ENCODE measurements at places on chromosomes 6 and 20. TPM values are rescaled to one million over a fixed set of nuclear protein-coding genes. Genes with fewer than 3 reads are reported as not detected.

GRCh38 chr20:58892141-58892931 lies 39.8 kb downstream of the GNAS start:
- no peaks in the 10 kb centered on the region for H3K27me3 ChIP-seq
- H3K27ac ChIP-seq, result peak overlapping the region; percentile 96
- peak; percentile 82 for DNase-seq
- peak overlapping the region; percentile 83 for H3K4me3 ChIP-seq
- H3K36me3 ChIP-seq, result no peaks in the 10 kb centered on the region
- H3K4me1 ChIP-seq, result peaks cover 7% of the 10 kb centered on the region

HDGFL1 gene
- not detected for total RNA-seq

GRCh38 chr20:8318965-8319625 lies 187.0 kb downstream of the PLCB1 start:
- no peaks in the 10 kb centered on the region for H3K36me3 ChIP-seq
- H3K27me3 ChIP-seq, result no peaks in the 10 kb centered on the region
- H3K4me3 ChIP-seq, result no peak overlapping the region
- no peaks in the 10 kb centered on the region for H3K4me1 ChIP-seq
- no peak overlapping the region for H3K27ac ChIP-seq

DNA sequence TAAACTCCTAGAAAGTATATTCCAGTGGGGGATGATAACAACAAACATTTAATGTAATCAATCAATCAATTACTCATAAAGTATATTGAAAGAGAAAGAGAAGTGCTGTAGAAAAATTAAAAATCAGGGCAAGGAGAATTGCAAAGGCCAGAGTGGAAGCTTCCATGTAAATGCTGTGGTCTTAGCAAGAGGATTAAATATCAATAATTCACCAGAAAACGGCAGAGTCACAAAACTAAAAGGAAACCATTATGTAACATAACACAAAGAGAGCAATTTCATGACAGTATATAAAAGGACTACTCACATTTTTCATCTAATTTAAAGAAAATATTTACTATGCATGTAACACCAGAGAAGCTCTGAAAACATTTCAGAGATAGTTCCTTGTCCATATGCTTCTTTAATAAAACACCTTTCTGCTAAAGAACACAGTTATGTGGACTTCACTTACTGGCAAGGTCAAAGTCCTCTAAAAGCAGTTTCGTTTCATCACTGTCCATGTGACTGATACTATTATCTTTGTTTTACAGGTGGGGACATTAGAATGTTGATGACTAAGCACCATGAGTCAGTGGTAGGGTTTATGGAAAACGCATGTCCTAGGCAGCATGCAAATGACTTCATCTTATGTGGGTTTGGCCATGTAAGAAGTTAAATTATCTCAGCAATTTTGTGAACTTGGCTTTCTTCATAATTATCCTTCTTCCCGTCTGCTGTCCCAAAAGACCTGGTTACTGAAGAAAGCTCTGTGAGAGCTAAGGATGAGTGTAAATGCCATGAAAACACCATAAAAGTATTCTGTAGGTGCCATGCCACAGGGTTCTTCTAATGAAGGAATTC lies 185.8 kb upstream of the TENT5A start:
- H3K27me3 ChIP-seq, result no peaks in the 10 kb centered on the region
- peaks cover 2% of the 10 kb centered on the region for H3K4me1 ChIP-seq
- no peak for DNase-seq
- no peaks in the 10 kb centered on the region for H3K36me3 ChIP-seq
- H3K4me3 ChIP-seq, result no peak overlapping the region
- H3K27ac ChIP-seq, result no peak overlapping the region

GNRH2 gene
- 1.2 TPM for total RNA-seq

PDCD2 gene
- total RNA-seq, result 54.2 TPM

SCRT2 gene
- total RNA-seq, result not detected

GRCh38 chr20:53019464-53019863 lies 47.3 kb downstream of the TSHZ2 start:
- no peaks in the 10 kb centered on the region for H3K27me3 ChIP-seq
- DNase-seq, result no peak
- H3K4me1 ChIP-seq, result peaks cover 11% of the 10 kb centered on the region
- no peak overlapping the region for H3K27ac ChIP-seq
- no peak overlapping the region for H3K4me3 ChIP-seq

DNA sequence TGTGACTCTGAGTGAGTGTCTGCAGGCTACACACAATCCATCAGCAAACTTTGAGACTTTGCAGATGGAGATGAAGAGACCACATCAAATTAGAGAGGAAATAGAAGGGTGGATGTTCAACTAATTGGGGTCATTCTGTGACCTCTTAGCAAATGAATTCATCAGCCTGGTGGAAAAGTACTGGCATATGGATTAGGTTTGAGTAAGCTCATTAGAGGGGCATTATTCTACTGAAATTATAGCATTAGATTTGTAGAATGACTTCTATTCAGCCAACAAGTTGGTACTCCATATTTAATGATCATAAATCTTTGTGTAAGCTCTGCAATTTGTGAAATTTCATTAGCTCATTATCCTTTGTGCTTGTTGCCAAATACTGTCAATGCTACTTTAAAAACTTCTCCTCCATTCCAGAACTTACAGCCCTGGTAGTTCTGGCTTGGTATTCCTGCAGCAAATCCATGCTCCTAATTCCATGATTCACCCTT lies 63.8 kb downstream of the ADTRP start:
- no peaks in the 10 kb centered on the region for H3K36me3 ChIP-seq
- H3K4me1 ChIP-seq, result no peaks in the 10 kb centered on the region
- no peaks in the 10 kb centered on the region for H3K27me3 ChIP-seq

MAP7 gene
- total RNA-seq, result 3.1 TPM

GRCh38 chr6:25384234-25384633 lies 105.1 kb downstream of the CARMIL1 start:
- no peak overlapping the region for H3K27ac ChIP-seq
- H3K36me3 ChIP-seq, result no peaks in the 10 kb centered on the region
- H3K4me3 ChIP-seq, result no peak overlapping the region
- H3K4me1 ChIP-seq, result peaks cover 2% of the 10 kb centered on the region
- no peak for DNase-seq
- H3K27me3 ChIP-seq, result no peaks in the 10 kb centered on the region

NR2E1 gene
- not detected for total RNA-seq

DNA sequence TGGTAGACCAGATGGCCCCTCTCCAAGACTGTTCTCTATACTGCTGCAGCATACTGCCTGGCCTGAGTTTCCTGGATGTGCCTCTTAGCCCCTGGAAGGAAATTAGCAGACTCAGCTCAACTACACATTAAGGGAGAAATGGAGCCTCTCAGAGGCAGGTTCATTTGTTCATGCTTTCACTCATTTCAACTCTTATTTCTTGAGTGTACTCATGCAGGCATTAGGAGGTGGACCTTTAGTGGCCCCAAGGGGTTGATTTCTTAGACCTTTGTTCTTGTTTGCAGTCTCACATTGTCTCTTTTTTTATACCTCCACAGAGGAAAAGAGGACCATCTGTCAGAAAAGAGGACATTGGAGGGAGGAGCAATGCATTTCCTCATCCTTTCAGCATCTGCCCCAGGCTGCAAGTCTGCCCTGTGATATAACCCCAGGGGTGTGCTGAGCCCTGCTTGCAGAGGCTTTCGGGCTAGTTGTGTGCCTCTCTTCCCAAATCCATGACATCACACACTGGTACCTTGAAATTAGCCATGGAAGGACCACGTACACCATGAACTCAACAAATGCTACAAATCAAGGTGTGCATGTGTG lies 456.2 kb downstream of the CD83 start:
- H3K4me3 ChIP-seq, result no peak overlapping the region
- H3K27me3 ChIP-seq, result no peaks in the 10 kb centered on the region
- H3K36me3 ChIP-seq, result no peaks in the 10 kb centered on the region
- no peaks in the 10 kb centered on the region for H3K4me1 ChIP-seq
- no peak for DNase-seq

DNA sequence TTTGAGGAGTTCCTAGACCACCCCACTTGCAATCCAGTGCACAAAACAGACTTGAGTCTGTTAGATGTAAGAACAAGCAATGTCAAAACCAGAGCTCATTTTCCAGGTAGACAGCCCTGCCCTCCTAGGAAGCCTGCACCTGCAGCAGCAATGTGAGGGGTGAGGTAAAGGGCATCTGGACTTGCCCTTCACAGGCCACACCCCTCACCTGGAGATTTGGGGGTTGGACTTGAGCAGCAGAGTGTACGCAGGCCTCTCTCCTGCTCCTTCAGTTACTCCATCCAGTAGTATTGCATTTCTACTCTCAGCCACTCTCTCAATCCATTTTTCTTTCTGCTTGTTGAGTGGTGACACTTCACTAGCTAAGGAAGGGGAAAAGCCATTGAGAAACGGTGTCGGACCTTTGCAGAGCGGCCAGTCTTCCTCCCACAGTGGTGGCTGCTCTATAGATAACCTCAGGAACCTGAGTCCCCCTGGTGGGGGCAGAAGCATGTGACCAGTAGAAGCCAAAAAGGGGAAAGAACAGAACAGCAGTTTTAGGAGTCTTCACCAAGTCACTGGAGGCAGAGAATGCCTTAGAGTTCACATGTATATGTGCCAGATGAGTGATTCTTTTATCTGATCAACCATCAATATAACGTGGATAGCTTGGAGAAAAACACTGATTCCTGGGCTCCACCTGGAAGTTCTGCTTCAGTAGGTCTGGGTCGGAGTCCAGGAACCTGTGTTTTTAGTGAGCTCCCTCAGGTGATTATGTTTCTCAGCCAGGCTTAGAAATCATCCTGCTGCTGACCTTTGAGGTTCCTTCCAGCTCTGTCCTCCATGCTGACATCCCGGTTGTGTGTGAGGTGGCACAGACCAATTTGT lies 28.0 kb downstream of the ARFGEF2 start:
- no peaks in the 10 kb centered on the region for H3K36me3 ChIP-seq
- H3K4me3 ChIP-seq, result no peak overlapping the region
- no peak overlapping the region for H3K27ac ChIP-seq
- H3K4me1 ChIP-seq, result no peaks in the 10 kb centered on the region
- H3K27me3 ChIP-seq, result no peaks in the 10 kb centered on the region

GRCh38 chr6:69289689-69290495 lies 506.9 kb downstream of the LMBRD1 start:
- no peak for DNase-seq
- no peak overlapping the region for H3K27ac ChIP-seq
- H3K36me3 ChIP-seq, result no peaks in the 10 kb centered on the region
- no peak overlapping the region for H3K4me3 ChIP-seq
- H3K27me3 ChIP-seq, result no peaks in the 10 kb centered on the region
- no peaks in the 10 kb centered on the region for H3K4me1 ChIP-seq

- H3K27ac ChIP-seq, result no peak overlapping the region
- no peaks in the 10 kb centered on the region for H3K36me3 ChIP-seq
- no peaks in the 10 kb centered on the region for H3K27me3 ChIP-seq
- DNase-seq, result no peak
Measured at GRCh38 chr6:127146932-127147331, 28.5 kb downstream of the RSPO3 start.

DNA sequence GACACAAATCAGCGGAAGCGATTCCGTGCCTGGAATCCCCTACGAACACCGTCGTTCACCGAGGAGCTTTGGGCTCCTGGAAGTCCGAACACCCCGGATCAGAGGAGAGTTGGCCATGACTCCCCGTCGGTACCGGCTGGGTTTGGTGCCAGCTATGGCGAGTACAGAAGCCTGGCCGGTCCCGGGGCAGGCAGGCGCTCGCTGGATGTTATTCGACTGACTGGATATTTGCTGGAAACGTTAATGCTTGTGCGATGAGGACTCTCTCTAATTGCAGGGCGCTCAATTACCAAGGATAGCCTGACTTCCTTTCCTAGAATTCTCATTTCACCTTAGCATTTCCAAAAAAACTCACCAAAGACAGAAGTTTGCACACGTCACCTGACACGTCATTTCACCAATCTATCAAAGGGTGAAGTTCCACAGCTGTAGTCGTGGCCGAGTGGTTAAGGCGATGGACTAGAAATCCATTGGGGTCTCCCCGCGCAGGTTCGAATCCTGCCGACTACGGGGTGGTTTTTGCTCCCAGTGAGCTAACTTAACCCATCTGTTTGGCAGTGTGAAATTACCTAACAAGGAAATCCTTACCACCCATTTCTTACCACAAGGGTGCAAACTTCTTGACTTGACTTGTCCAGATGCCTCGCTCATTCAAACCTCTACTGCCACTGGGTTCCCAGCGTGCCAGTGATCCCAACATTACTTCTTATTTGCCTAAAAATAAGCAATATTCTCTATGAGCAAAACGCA lies 22.7 kb upstream of the ZNF184 start:
- H3K4me1 ChIP-seq, result peaks cover 3% of the 10 kb centered on the region
- H3K36me3 ChIP-seq, result no peaks in the 10 kb centered on the region
- no peaks in the 10 kb centered on the region for H3K27me3 ChIP-seq
- DNase-seq, result peak; percentile 60
- H3K4me3 ChIP-seq, result peak overlapping the region; percentile 38

- no peaks in the 10 kb centered on the region for H3K36me3 ChIP-seq
- no peak for DNase-seq
- H3K4me3 ChIP-seq, result no peak overlapping the region
- H3K27ac ChIP-seq, result no peak overlapping the region
Measured at GRCh38 chr6:167122041-167122826, 662 bp upstream of the CCR6 start.

- no peak overlapping the region for H3K4me3 ChIP-seq
- no peaks in the 10 kb centered on the region for H3K4me1 ChIP-seq
- H3K27ac ChIP-seq, result no peak overlapping the region
- no peak for DNase-seq
- H3K36me3 ChIP-seq, result no peaks in the 10 kb centered on the region
Measured at GRCh38 chr20:15248618-15249395, 911.4 kb upstream of the FLRT3 start.

DNA sequence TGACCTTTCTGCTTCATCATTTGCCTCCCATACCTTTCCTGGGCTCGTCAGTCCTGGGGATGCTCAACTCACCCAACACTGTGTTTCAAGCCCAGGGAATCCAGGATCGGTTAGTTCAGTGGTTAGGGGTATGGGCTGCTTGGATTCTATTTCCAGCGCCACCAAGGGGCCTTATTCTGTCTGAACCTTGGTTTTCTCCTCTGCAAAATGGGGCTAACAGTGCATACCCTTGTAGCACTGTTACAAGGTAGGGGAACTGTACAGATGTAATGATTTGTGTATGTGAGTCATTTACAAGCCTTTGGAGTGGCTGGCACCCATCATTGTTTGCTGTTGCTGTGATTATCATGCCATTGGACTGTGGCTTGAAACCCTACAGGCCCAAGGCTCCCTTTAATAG lies 14.5 kb upstream of the CSNK2A1 start:
- no peaks in the 10 kb centered on the region for H3K4me1 ChIP-seq
- H3K27me3 ChIP-seq, result no peaks in the 10 kb centered on the region
- no peak overlapping the region for H3K27ac ChIP-seq
- DNase-seq, result no peak
- no peak overlapping the region for H3K4me3 ChIP-seq

DNA sequence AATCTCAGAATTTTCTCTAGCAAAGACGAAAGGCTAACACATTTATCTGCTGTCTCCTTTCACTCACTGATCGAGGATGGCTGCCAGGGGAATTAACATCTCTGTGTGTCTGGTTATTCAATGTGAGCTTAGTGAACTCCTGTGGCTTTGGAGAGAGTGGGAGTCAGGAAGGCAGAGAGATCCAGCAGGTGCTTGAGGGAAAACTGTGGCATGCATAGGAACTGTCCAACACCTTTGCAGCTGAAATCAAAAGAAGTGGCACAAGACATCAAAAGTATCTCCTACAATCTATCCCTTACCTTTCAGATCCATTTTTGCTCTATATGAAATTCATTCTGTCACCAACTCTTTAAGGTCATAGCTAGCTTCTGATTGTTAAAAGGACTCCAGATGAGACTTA lies 11.8 kb upstream of the FAM184A start:
- no peak for DNase-seq
- no peaks in the 10 kb centered on the region for H3K36me3 ChIP-seq
- H3K27ac ChIP-seq, result no peak overlapping the region
- no peaks in the 10 kb centered on the region for H3K4me1 ChIP-seq
- no peaks in the 10 kb centered on the region for H3K27me3 ChIP-seq

- H3K27me3 ChIP-seq, result no peaks in the 10 kb centered on the region
- H3K36me3 ChIP-seq, result no peaks in the 10 kb centered on the region
- no peaks in the 10 kb centered on the region for H3K4me1 ChIP-seq
- H3K4me3 ChIP-seq, result no peak overlapping the region
Measured at GRCh38 chr20:38135271-38135650, 29.8 kb downstream of the TGM2 start.

RNF39 gene
- total RNA-seq, result 2.6 TPM

CRISP2 gene
- not detected for total RNA-seq
